ENCODE measurements at places on chromosomes 4 and X.
A peak's percentile ranks its signal among the peaks of the same experiment; 100 is the strongest.

GRCh38 chr4:76904646-76905190 is 6.8 kb upstream of the SOWAHB start:
- H3K36me3 ChIP-seq, result no peaks in the 10 kb centered on the region
- no peak overlapping the region for H3K27ac ChIP-seq
- DNase-seq, result no peak
- H3K4me1 ChIP-seq, result no peaks in the 10 kb centered on the region
- no peak overlapping the region for H3K4me3 ChIP-seq

GRCh38 chrX:2766906-2767305 is 15.1 kb downstream of the XG start:
- no peaks in the 10 kb centered on the region for H3K4me1 ChIP-seq
- H3K36me3 ChIP-seq, result no peaks in the 10 kb centered on the region
- no peak for DNase-seq
- H3K4me3 ChIP-seq, result no peak overlapping the region
- H3K27ac ChIP-seq, result no peak overlapping the region
- no peaks in the 10 kb centered on the region for H3K27me3 ChIP-seq

DNA sequence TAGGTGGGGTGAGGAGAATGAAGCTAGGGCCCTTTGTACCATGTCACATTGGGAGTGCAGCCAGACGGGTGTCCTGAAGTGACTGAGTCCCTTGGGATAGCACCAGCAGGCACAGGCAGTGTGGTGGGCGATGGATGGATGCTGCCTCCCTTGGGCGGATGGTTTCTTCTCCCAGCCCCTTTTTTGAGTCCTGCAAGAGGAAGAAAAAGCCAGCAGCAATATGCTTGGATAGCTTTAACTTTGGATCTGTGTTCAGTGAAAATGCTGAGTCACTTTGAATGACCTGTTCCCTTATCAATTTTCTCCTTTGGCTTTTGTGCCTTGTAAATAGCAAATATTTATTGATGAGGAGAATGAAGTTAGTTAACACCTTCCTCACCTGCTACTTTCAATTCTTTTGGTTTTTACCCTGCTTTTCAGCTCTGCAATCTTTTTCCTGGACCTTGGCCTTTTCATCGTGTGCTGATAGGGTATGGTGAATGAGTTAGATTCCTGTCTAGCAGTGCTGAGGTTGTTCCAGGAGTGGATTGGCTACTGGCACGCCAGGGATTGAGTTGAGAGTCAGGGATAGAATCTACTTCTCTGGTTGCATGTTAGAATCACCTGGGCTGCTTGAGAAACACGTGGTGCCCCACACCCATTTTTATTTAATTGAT is 10.2 kb downstream of the DCUN1D4 start:
- H3K27me3 ChIP-seq, result no peaks in the 10 kb centered on the region
- H3K36me3 ChIP-seq, result no peaks in the 10 kb centered on the region
- no peak overlapping the region for H3K27ac ChIP-seq
- no peak for DNase-seq
- no peaks in the 10 kb centered on the region for H3K4me1 ChIP-seq
- H3K4me3 ChIP-seq, result no peak overlapping the region

DNA sequence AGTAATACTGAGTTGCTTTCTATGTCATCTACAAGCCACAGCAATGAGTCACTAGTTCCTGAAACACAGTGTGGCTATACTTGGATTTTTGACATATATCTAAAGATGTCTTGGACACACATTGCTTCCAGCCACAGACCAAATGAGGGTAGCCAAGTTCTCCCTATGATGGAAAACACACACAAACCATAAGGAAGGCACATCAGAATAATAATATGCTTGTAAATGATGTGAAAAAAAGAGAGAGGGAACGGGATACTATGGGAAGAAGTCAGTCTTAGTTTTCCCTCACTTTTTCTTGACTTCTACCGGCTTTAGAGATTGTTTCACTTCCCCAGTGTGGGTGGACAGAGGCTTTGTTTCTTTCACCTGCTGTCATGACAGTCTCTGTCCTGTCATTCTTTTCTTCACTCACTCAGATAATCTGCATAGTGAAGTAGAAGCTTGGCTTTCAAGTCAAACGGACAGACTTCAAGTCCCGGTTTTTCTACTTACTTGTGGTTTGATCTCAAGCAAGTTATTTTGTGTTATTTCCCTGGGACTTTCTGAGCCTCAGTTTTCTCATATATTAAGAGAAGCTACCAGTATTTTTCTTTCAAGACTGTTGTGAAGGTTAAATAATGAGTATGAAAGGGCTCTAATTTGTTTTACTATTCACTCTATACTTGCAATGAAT is 34.7 kb downstream of the P2RY10 start:
- no peak overlapping the region for H3K27ac ChIP-seq
- no peaks in the 10 kb centered on the region for H3K36me3 ChIP-seq
- DNase-seq, result no peak
- no peaks in the 10 kb centered on the region for H3K4me1 ChIP-seq
- H3K4me3 ChIP-seq, result peak overlapping the region; percentile 32
- H3K27me3 ChIP-seq, result no peaks in the 10 kb centered on the region

- H3K36me3 ChIP-seq, result no peaks in the 10 kb centered on the region
- DNase-seq, result no peak
- H3K27me3 ChIP-seq, result no peaks in the 10 kb centered on the region
- H3K4me3 ChIP-seq, result no peak overlapping the region
Measured at GRCh38 chr4:111027526-111027925, 404.6 kb upstream of the PITX2 start.

DNA sequence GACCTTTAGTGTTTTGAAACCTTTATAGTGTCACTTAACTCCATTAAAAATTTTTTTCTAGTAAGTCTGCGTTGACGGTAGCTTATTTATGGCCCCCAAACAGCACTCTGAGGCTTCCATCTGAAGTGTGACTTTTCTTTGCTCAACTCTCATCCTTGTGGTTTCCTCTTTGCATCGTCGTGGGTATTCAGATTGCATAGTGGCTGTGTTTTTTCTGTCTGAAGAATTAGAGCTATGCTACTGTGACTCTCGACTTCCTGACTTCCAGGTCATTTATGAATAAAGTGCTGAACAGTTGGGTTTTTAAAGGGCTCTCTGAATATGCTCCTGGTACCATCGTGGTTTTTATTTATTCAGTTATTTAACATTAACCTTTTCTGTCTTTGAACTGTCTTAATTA is 44.9 kb downstream of the JADE1 start:
- H3K36me3 ChIP-seq, result peaks cover 88% of the 10 kb centered on the region
- H3K4me1 ChIP-seq, result peaks cover 15% of the 10 kb centered on the region
- no peaks in the 10 kb centered on the region for H3K27me3 ChIP-seq

Measured in CD4-positive, CD25-positive, alpha-beta regulatory T cell (primary cell).